Stomach (tissue), 19 donors: ENCODE measurements at places on chromosomes 12 and 14. TPM values are rescaled to one million over a fixed set of nuclear protein-coding genes. Genes with fewer than 3 reads are reported as not detected.

- peak; percentile 76 for DNase-seq
These were observed 653.6 kb downstream of the MED13L start for GRCh38 chr12:115623764-115624334.

GRCh38 chr12:112815589-112816321 is 24.2 kb downstream of the RPH3A start:
- no peak for DNase-seq

DNA sequence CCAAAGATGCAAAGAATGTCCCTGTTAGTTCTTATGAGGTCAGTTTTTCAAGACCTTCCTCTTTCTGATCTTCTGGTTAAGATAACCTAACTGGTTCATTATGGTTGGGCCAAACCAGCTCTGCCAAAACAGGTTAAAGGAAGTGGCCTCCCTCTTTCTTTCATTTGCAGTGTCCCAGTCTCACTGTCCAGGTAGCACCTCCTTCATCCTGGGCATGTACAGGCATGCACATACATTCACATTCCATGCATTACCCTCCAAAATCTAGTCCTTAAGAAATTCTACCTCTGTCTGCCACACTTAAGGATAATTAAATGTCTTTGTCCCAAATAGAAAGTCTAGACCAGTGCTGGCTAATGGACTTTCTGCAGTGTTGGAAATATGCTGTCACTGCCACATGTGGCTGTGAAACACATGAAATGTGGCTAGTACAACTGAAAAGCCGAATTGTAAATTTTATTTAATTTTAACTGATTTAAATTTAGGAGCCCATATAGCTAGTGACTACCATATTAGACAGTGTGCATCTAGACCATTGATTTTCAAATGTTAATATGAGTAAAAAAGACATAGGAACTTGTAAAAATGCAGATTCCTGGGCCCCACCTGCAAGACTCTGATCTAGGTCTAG is 169.3 kb downstream of the PCNX1 start:
- DNase-seq: no peak

DNA sequence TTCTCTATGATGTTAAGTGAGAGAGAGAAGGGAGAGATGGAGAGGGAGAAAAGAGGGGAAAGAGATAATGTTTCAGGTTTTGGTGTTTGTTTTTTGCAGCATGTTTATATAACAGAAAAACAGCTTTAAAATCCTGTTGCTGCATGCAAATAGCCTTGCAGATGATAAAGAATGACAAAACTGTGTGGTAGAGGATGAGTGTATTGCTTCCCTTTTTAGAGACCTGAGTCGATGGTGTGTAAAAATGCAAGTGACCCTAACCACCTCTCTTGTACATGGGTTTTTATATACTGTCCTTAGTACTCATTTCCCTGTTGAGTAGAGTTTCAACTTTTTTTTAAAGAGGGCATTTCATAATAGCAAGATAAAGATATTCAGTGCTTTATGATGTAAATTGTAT is 249.1 kb downstream of the AKAP6 start:
- no peak for DNase-seq

- DNase-seq: no peak
These were observed 30.3 kb upstream of the TEX22 start for GRCh38 chr14:105368032-105368417.

DNA sequence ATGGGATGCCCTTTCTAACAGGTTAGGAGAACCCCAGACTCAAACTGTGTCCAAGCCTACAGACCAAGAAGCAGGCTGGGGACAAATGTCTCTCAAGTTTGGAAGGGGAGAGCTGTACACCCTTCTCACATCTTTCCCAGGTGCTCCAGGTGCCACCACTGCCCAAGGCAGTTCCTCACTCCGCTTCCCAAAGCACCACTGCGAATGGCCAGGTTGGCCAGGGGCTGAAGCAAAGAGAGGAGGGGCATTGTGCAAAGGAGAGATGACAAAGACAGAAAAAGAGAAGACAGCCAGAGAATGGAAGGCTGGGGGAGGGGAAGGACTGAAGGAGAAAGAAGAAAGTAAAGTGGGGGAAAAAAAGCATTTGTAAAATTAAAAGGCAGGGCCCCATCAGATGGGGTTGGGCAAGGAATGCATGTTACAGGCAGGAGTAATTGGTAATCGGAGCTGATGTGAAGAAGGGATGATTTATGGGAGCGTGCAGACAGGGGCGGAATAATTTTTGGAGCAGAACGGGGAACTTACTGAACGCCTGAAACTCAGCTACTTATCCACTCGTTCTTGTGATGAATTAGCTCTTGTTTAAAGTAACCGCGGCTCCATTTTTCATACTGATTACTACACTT is 165.8 kb downstream of the ESRRB start:
- DNase-seq: no peak

DNA sequence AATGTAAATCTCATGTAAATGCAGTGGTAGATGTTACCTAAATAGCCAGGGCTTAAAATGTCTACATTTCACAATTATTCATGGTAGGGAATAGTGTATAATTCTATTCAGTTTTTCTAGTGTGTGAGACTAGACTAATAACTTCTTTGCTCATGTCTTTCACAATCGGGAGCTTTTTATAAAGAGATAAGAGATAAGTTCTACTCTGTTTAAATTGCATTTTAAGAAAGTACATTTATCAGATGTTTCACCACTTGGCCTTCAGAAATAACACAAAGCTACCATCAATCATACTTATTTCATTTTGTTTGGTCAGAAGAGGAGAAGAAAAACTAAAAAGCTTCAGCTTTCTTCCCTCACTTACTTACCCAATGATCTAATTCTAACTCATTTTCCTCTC is 725.5 kb upstream of the FLRT2 start:
- no peak for DNase-seq

- no peak for DNase-seq
These were observed 7.6 kb upstream of the SLC25A21 start for GRCh38 chr14:37179896-37180502.

- DNase-seq: no peak
These were observed 75.4 kb downstream of the GRIP1 start for GRCh38 chr12:66603461-66603860.

DNA sequence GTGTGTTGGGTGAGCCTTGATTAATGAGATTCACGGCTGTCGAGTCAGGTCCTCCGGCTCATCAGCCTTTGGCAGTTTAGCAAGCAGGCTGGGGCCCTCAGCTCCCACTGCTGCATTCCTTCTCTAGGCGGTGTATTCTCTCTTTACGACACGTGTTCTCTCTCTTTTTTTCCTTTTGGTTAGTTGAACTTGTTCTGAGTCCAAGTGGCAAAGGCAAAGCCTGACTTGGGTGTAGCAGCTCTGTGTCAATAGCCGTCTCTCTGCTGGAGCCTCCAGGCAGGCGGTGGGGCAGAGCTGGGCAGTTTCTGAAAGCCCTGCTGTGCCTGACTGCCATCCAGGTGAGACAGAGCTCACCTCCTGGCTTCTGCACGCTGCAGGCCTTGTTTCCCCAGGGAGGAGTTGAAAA is 46.6 kb downstream of the SUSD6 start:
- peak; percentile 87 for DNase-seq

DNA sequence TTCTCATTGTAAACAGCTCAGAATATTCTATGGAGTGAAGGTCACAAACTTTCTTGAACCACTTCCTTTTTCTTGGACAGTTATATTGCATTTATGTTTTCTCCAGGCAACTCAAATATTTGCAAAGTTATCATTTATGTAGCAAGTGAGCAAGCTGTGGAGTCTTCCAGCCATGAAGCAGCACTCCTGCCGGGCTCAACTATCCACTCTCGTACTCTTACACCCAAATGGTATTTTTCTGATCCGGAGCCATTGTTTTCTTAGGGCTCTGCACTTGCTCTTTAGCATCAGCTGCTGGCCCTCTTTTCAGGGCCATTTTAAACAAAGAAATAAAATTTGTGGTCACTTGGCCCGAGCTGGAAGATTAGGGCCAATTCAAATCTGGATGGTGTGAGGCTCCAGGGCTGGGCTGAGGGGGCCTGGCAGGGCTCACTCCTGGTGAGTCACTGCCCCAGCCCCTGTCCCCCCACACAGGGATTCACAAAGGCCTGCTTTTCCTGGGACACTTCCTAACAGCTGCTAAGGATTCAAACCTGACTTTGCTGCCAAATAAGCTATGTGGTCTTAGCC is 19.7 kb downstream of the SYNE3 start:
- DNase-seq: peak; percentile 63

DNA sequence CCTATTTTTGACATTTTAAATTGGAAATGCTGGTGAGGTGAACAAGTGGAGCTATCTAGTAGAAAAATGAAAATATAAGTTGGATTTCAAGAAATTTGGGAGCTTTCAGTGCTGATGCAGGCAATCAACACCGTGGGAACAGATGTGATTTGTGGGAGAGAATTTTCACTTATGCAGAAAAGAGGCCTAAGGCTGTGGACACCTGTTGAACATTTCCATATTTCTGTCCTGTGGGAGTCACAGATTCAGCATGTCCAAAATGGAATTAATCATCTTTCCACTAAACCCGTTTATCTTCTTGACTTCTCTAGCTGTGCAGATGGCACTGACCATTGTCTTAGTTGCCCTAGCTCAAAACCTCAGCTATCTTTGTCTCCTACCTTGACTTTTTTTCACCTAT is 2.5 kb upstream of the GPATCH2L start:
- DNase-seq: no peak

DNA sequence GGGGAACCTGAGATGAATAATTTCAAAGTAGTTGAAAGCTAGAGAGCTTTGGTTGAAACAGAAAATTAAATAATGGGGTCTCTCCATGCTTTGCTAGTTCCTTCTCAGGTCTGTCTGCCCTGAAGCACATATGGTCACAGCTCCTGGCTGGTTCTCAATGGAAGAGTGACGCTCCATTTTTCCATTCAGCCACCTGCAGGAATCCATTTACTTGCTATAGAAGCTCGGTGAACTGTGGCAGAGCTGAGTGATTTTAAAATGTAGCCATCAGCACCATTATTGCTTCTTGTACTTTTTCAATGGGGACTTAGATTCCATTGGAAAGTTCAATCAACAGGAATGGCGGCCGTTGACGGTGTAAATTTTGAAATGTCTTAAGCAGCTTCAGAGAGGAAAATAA is 525.2 kb downstream of the GLT1D1 start:
- no peak for DNase-seq

GRCh38 chr12:84135586-84136279 is 776.9 kb downstream of the SLC6A15 start:
- no peak for DNase-seq

GRCh38 chr12:70590549-70591226 is 46.5 kb downstream of the PTPRB start:
- no peak for DNase-seq

Gene RPL36AL
- 205 TPM for total RNA-seq

Gene NRXN3
- total RNA-seq: 41.1 TPM

Gene KLRC3
- total RNA-seq: not detected

Gene FLRT2
- 0.45 TPM for total RNA-seq
